ENCODE measurements at places on chromosomes 3 and 15.
A peak's percentile ranks its signal among the peaks of the same experiment; 100 is the strongest.

DNA sequence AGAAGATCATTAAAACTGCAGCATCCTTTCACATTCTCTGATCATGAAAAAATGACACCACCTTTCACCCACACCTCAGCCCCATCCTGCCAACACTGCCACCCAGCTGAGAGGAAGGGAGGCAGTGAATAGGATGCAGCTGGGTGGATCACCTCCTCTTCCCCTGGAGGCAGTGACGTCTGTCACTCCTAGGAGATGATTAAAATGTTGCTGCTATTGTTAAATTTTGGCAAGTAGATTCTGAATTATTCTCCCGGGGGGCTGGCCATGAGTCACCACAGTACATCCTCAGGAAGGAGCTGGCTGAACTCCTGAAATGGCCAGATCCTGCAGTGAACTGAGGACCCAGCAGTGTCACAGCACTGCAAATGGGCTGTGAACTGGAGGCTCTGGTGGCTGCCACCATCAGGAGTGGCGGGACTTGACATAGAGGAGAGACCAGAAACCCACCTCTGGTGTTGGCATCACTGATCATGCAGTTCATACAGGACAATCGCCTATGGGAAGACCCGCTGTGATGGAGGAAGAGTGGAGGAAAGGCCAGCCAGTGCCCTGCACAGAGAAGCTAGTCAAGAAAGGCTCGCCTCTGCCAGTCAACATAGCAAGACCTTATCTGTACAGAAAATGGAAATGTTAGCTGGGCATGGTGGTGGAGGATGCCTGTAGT, 199.1 kb downstream of the FAM43A start:
- H3K36me3 ChIP-seq = no peaks in the 10 kb centered on the region
- H3K4me1 ChIP-seq = peaks cover 4% of the 10 kb centered on the region
- H3K27me3 ChIP-seq = peaks cover 8% of the 10 kb centered on the region
- no peak overlapping the region for H3K27ac ChIP-seq
- no peak overlapping the region for H3K4me3 ChIP-seq

DNA sequence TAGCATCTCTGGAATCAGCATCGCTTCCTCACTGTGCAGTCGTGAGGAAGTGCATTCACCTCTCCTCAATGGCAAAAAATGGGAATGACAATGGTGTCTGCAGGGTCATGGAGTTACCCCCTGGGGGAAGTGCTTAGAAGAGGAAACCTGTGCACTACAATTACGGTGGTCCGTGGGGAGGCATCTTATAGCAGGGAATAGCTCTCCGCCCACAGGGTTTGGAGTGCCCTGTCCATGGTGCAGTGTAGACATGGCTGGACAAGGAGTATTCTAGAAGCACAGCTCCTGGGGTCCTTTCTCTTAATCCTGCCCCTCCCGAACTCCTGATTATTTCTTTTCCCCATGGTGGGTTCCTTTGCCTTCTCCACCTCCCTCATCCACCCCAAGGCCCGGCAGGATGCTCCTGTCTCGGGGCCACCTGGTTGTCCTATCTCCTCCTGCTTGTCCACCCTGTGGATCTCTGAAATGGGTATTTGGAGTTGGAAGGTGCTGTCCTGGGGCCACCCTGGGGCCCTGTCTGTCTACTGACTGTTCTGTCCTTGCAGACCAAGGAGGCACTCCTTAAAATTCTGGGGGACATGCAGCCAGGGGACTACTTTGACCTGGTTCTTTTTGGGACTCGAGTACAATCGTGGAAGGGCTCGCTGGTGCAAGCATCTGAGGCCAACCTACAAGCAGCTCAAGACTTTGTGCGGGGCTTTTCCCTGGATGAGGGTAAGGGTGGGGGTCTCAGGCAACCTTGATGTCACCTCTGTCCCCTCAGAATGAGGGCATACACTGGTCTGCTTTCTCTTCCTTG, 5.2 kb downstream of the ITIH1 start:
- no peak for DNase-seq
- H3K4me3 ChIP-seq = no peak overlapping the region
- no peaks in the 10 kb centered on the region for H3K4me1 ChIP-seq
- H3K36me3 ChIP-seq = no peaks in the 10 kb centered on the region
- H3K27me3 ChIP-seq = peaks cover 57% of the 10 kb centered on the region

- no peaks in the 10 kb centered on the region for H3K4me1 ChIP-seq
- DNase-seq = no peak
- no peak overlapping the region for H3K4me3 ChIP-seq
- H3K36me3 ChIP-seq = no peaks in the 10 kb centered on the region
- no peak overlapping the region for H3K27ac ChIP-seq
Observed at GRCh38 chr15:58568157-58568571, 136.4 kb downstream of the LIPC start.

DNA sequence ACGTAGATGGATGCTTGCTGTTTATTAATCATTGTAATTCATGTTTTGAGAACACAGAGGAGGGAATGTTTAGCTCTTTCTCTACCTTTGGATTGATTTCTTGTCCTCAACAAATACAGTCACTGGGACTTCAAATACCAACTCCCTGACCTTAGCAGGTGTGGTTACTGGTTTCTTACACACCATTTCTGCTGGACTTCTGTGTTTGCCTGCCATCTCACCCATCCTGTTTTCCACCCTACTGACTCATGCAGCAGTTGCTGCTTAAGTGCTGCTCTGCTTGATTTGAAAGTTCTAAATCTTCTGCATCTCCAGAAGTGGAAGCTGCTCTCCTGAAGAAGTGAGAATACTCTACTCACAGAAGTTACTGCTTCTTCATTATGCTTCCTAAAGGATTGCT, 170.3 kb downstream of the ZPLD1 start:
- H3K4me1 ChIP-seq = no peaks in the 10 kb centered on the region
- DNase-seq = no peak
- H3K4me3 ChIP-seq = no peak overlapping the region
- no peaks in the 10 kb centered on the region for H3K27me3 ChIP-seq
- no peaks in the 10 kb centered on the region for H3K36me3 ChIP-seq

GRCh38 chr15:41798607-41799487, 24.6 kb downstream of the MAPKBP1 start:
- no peak overlapping the region for H3K4me3 ChIP-seq
- H3K27ac ChIP-seq = no peak overlapping the region
- no peak for DNase-seq
- H3K4me1 ChIP-seq = peaks cover 16% of the 10 kb centered on the region
- peaks cover 10% of the 10 kb centered on the region for H3K36me3 ChIP-seq
- no peaks in the 10 kb centered on the region for H3K27me3 ChIP-seq

DNA sequence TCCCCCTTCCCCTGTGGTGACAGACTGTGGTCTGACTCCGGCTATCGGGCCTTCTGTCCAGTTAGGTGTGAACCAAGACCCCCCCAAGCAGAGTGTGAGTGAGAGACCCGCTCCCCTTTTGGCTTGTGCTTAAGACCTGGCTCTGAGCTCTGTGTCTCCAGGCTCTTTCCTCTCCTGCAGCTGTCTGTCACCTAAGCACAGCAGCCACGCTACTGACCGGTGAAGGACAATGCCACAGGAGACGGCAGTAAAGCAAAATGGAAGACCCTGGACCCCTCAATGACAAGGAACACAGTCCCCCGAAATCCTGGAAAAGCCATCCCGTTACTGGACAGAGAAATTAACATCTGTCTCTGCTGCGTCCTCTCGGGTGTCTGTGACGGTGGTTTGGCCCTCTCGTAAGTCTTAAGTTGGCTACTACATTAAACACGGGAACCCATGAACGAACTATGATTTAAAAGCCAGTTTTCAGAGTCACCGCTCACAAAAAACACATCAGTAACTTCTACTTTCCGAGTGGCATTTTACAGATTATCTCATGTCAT, 53.7 kb downstream of the CHSY1 start:
- no peaks in the 10 kb centered on the region for H3K27me3 ChIP-seq
- peaks cover 4% of the 10 kb centered on the region for H3K36me3 ChIP-seq
- DNase-seq = no peak
- H3K27ac ChIP-seq = peak overlapping the region; percentile 79
- H3K4me3 ChIP-seq = no peak overlapping the region
- peaks cover 40% of the 10 kb centered on the region for H3K4me1 ChIP-seq

- no peak overlapping the region for H3K4me3 ChIP-seq
- peaks cover 2% of the 10 kb centered on the region for H3K4me1 ChIP-seq
Observed at GRCh38 chr3:12273045-12273695, 15.7 kb upstream of the PPARG start.

DNA sequence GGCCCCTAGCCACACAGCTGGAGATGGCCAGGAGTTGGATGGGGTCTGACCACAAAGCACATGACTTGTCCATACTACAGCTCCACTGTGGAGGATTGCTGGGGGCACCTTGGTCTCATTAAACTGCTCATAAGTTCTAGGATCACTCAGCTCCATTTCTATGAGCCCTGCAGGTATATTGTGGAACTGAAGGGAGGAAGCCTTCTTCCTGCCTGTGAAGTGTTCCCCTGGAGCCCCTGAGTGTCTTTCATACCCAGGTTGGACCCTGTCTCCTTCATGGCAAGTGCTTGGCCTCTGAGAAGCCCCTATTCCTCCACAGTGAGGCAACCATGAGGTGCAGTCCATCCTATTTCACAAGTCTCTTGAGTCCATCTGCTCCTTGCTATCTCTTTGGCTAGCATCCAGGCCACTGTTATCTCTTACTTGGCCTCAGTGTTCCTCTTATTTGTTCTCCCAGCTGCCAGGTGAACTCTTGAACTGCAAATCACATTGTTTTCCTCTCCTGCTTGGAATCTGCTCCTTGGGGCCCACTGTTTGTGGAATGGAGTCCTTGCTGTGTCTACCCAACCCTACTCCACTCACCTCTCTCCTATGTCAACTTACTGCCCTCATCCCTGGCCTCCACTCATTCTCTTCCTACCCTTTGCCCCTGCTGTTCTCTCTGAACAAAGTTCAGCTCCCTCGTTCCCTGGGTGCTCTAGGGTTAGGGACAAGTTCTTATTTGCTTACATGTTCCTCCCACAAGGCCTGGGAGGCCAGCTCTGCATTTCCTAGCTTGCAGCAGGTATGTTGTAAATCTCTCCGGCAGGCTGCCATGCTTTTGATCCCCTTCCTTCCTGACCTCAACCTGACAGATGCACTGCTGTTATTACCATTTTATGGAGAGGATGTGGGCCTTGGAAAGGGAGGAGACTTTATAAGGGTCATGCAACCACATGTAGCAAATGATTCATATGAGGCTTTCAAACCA, 1.2 kb downstream of the ACOX2 start:
- no peak overlapping the region for H3K4me3 ChIP-seq
- peaks cover 16% of the 10 kb centered on the region for H3K4me1 ChIP-seq
- no peak overlapping the region for H3K27ac ChIP-seq
- peaks cover 3% of the 10 kb centered on the region for H3K36me3 ChIP-seq

DNA sequence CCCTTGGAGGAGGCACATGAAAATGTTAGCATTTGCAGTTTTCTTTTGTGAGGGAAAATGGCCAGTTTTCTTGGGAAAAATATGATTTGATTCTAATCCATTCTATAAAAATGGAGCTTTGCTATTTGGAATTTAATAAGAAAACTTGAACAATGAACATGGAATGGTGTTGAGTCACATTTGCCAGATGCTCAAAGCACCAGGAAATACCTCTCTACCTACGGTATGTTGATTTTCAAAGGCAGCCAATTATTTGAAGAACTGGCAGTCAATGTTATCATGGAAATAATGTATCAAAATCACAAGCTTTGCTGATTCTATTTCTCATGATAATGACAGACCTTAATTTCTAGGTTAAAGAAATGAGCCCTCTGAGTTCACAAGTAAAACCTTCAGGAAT, 14.9 kb downstream of the NME9 start:
- no peaks in the 10 kb centered on the region for H3K4me1 ChIP-seq
- no peaks in the 10 kb centered on the region for H3K36me3 ChIP-seq
- peaks cover 9% of the 10 kb centered on the region for H3K27me3 ChIP-seq
- peak; percentile 31 for DNase-seq
- H3K27ac ChIP-seq = no peak overlapping the region
- no peak overlapping the region for H3K4me3 ChIP-seq

DNA sequence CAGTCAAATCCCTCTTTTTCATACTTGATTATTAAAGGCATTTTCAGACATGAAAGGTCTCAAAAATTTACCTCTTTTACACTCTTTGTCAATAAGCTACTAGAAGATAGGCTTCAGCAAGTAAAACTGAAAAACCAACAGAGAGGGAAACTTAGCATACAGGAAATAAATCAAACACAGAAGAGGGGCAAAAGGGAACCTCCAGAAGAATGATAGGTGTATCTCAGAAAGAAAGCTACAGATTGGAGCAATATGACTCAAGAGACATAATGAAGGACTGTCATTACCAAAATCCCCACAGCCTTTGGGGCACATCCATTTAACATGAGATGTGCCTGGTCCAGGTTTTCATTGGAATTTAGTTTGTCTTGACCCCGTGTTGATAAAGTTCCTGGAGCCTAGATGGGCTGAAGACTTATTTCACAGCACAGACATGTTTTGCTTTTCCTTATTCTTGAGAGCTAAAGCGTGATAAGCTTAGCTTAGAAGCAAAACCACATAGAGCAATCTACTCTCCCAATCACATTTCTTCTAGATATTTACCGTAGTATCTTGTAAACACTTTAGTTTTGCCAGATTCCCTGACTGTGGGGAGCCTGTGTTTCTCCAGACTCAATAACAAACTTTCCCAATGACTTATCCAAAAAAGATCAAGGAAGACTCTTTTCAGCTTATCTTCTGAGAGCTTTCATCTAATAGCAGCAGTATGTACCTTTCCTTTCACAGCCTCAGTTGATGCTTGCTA, 11.7 kb downstream of the LRRFIP2 start:
- no peak for DNase-seq
- H3K27ac ChIP-seq = no peak overlapping the region
- H3K27me3 ChIP-seq = no peaks in the 10 kb centered on the region
- H3K4me1 ChIP-seq = peaks cover 3% of the 10 kb centered on the region
- H3K36me3 ChIP-seq = peaks cover 5% of the 10 kb centered on the region

GRCh38 chr3:12719541-12719940, 39.5 kb downstream of the TMEM40 start:
- no peak for DNase-seq
- no peaks in the 10 kb centered on the region for H3K27me3 ChIP-seq
- no peaks in the 10 kb centered on the region for H3K36me3 ChIP-seq
- H3K27ac ChIP-seq = no peak overlapping the region
- no peaks in the 10 kb centered on the region for H3K4me1 ChIP-seq

DNA sequence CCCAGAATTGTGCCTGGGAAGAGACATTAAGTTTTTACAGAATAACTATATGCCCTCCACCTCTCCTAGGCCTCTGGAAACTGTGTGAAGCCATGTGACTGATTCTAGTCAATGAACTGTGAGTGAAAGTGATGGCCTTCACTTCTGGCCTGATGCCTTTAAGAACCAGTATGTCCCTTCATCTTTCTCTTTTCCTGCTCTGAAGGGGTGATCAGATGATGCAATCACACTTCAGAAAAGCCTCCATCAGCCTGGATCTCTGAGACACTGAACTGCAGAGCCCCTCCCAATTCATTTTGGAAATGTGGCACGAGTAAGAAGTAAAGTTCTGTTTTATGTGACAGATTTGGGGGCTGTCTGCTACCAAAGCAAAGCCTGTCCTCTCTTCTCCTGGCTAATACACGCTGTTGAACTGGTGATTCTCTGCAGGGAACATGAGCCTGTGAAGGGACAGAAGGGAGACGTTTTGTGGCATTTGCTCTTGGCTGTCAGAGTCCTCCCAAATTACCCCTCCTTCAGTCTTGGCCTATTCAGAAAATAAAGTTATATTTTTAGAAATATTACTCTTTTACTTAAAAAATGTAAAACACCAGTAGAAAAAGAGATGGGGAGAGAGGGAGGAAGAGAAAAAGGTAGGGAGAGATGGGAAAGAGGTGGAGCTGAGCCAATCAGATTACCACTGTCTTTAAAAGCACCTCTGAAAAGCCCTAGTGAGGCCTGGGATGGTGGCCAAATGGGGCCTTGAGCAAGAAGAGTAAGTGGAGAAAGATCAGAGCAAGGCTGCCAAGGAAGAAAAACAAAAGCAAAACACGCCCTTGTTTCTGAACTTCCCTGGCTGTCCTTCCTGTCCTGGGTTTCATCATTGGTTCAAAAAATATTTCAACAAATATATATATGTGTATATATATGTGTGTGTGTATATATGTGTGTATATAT, 40.9 kb upstream of the RYK start:
- peak overlapping the region; percentile 81 for H3K27ac ChIP-seq
- DNase-seq = peak; percentile 81
- H3K4me1 ChIP-seq = peaks cover 8% of the 10 kb centered on the region
- no peaks in the 10 kb centered on the region for H3K36me3 ChIP-seq
- H3K27me3 ChIP-seq = no peaks in the 10 kb centered on the region
